Activated naive CD4-positive, alpha-beta T cell treated with anti-CD3 and anti-CD28 coated beads for 36 hours (primary cell): ENCODE measurements at places on chromosomes 12 and 14.

DNA sequence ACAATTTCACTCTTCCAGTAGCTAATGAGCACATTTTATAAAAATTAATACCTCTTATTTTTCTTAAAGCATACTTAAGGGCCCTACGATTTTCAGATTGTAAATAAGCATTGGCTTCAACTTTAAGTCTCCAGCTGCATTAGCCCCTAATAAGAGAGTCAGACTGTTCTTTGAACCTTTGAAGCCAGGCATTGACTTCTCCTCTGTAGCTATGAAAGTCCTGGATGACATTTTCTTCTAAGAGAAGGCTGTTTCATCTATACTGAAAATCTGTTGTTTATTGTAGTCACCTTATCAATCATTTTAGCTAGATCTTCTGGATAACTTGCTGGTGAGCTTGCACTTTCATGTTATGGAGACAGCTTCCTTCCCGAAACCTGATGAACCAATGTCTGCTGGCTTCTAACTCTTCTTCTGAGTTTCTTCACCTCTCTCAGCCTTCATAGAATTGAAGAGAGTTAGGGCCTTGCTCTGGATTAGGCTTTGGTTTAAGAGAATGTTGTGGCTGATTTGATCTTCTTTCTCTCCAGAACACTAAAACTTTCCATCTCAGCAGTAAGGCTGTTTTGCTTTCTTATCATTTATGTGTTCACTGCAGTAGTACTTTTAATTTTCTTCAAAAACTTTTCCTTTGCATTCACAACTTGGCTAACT is 377.1 kb upstream of the RGS6 start:
- no peaks in the 10 kb centered on the region for H3K27me3 ChIP-seq
- H3K36me3 ChIP-seq, result no peaks in the 10 kb centered on the region
- H3K4me1 ChIP-seq, result peaks cover 73% of the 10 kb centered on the region
- DNase-seq, result peak; percentile 40

DNA sequence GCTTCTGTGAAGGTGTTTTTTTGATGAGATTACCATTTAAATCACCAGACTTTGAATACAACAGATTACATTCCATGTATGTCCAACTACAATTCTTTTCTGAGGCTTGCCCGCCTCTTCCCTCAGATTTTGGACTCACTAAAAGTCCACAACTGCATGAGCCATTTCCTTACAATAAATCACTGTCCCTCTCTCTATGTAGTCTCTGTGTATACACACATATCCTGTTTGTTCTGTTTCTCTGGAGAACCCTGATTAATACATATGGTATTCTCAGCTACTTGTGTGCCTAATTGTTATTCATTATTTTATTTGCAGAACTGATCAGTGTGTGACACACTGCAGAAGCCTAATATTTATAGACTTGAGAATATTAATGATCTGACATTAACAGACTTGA is 2.4 kb upstream of the MIPOL1 start:
- H3K36me3 ChIP-seq, result no peaks in the 10 kb centered on the region
- H3K4me1 ChIP-seq, result peaks cover 11% of the 10 kb centered on the region
- H3K27me3 ChIP-seq, result peaks cover 25% of the 10 kb centered on the region
- no peak overlapping the region for H3K4me3 ChIP-seq

GRCh38 chr12:9864913-9865675 is 4.1 kb downstream of the CLEC2B start:
- no peak for DNase-seq
- H3K4me3 ChIP-seq, result peak overlapping the region; percentile 78
- peak overlapping the region; percentile 93 for H3K27ac ChIP-seq
- peaks cover 30% of the 10 kb centered on the region for H3K36me3 ChIP-seq
- peaks cover 36% of the 10 kb centered on the region for H3K4me1 ChIP-seq

GRCh38 chr12:53222806-53223261 is 9.2 kb downstream of the RARG start:
- peaks cover 60% of the 10 kb centered on the region for H3K4me1 ChIP-seq
- no peaks in the 10 kb centered on the region for H3K36me3 ChIP-seq
- peak overlapping the region; percentile 22 for H3K4me3 ChIP-seq
- H3K27ac ChIP-seq, result peak overlapping the region; percentile 26

DNA sequence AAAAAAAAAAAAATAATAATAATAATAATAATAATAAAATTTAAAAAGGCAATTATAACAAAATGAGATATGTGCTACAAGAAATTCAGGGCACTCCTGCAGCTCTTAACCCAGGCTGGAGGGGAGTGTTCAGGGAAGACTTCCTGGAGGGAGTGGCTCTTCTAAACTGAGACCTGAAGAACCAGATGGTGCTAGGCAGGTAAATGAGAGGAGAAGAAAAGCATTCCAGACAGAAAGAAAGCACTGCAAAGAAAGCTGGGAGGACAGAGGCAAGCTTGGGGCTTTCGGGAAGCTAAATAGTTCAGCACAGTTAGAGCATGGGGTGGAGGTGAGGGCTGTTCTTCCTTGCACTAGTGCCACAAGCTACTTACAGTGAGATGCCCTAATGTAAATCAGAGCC is 9.9 kb upstream of the SRSF9 start:
- no peaks in the 10 kb centered on the region for H3K36me3 ChIP-seq
- no peaks in the 10 kb centered on the region for H3K4me1 ChIP-seq
- no peak for DNase-seq
- no peaks in the 10 kb centered on the region for H3K27me3 ChIP-seq
- no peak overlapping the region for H3K27ac ChIP-seq

DNA sequence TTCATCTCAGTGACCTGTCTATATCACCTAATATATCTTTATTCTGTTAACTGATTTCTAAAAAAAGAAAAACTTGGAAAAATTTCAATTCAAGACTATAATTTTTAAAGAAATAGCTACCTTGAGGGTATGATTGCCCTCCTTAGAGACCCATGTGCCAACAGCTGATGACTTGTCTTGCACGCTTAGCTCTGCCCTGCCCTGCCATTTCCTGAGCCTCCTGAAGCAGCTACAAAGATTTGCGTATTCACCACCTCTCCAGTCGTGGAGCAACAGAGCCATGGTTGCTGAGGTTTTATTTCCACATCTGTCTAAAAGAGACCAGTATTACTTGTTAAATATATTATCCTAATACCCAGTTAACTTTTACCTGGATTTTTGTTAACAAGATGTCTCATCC is 91.7 kb upstream of the ATF1 start:
- no peak for DNase-seq
- no peaks in the 10 kb centered on the region for H3K36me3 ChIP-seq
- H3K27me3 ChIP-seq, result no peaks in the 10 kb centered on the region
- no peak overlapping the region for H3K27ac ChIP-seq
- no peak overlapping the region for H3K4me3 ChIP-seq
- no peaks in the 10 kb centered on the region for H3K4me1 ChIP-seq

- no peak overlapping the region for H3K27ac ChIP-seq
- no peaks in the 10 kb centered on the region for H3K27me3 ChIP-seq
- peaks cover under 1% of the 10 kb centered on the region for H3K4me1 ChIP-seq
- no peak for DNase-seq
Observed at GRCh38 chr12:81987371-81987770, 228.2 kb upstream of the PPFIA2 start.

GRCh38 chr12:92224685-92225331 is 79.2 kb upstream of the BTG1 start:
- H3K36me3 ChIP-seq, result no peaks in the 10 kb centered on the region
- H3K27ac ChIP-seq, result no peak overlapping the region
- no peak overlapping the region for H3K4me3 ChIP-seq
- peaks cover 14% of the 10 kb centered on the region for H3K4me1 ChIP-seq
- no peak for DNase-seq

- peak overlapping the region; percentile 91 for H3K27ac ChIP-seq
- peaks cover 11% of the 10 kb centered on the region for H3K36me3 ChIP-seq
- H3K4me3 ChIP-seq, result peak overlapping the region; percentile 87
Observed at GRCh38 chr14:65101631-65102440, 481 bp downstream of the MAX start.

DNA sequence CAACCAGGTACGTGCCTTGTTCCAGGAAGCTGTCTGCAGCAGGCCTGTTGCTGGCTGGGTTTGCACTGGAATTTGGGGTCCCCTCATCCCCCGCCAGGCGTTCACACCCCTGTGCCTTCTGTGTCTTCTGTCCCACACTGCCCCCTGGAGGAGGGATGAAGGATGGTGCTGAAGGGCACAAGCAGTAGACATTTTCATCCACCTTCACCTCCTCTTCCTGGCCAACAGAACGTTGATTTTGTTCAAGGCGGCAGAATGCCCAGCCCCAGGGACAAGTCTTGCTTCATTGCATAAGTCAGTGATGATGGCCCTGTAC is 122.1 kb downstream of the CALM1 start:
- no peaks in the 10 kb centered on the region for H3K4me1 ChIP-seq
- H3K36me3 ChIP-seq, result no peaks in the 10 kb centered on the region
- DNase-seq, result peak; percentile 71
- no peak overlapping the region for H3K27ac ChIP-seq

GRCh38 chr14:50649691-50650090 is 18.4 kb downstream of the SAV1 start:
- no peak overlapping the region for H3K4me3 ChIP-seq
- DNase-seq, result no peak
- H3K4me1 ChIP-seq, result no peaks in the 10 kb centered on the region

GRCh38 chr14:22668863-22669262 is 24.7 kb upstream of the OR6J1 start:
- H3K27ac ChIP-seq, result no peak overlapping the region
- peaks cover 8% of the 10 kb centered on the region for H3K4me1 ChIP-seq
- no peaks in the 10 kb centered on the region for H3K36me3 ChIP-seq
- H3K4me3 ChIP-seq, result no peak overlapping the region
- H3K27me3 ChIP-seq, result no peaks in the 10 kb centered on the region

GRCh38 chr12:12294215-12295005 is 27.6 kb upstream of the LRP6 start:
- no peaks in the 10 kb centered on the region for H3K36me3 ChIP-seq
- H3K4me1 ChIP-seq, result peaks cover 10% of the 10 kb centered on the region
- H3K4me3 ChIP-seq, result no peak overlapping the region
- H3K27me3 ChIP-seq, result no peaks in the 10 kb centered on the region
- no peak overlapping the region for H3K27ac ChIP-seq
